ENCODE measurements at places on chromosomes 12 and 14.

- no peak for DNase-seq
Observed at GRCh38 chr14:100552524-100553125, 34.6 kb downstream of the BEGAIN start.

DNA sequence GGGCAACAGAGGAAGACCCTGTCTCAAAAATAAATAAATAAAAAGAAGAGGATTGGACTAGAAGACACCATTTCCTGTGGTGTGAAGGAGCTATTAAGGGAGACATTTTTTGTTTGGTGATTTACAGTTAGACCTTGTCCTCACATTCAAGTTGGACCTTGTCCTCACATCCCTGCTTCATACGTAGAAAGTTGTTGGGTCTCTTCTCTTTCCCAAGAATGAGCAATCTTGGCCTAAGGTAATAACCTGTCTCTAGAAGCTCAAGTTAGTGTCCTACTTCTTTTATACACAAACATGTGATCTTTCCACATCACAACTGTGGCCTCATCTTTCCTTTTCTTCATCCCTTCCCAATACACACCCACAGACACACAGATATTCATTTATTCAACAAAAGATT lies 13.0 kb downstream of the APOLD1 start:
- DNase-seq, result no peak

- DNase-seq, result no peak
Observed at GRCh38 chr14:66624336-66624937, 116.5 kb downstream of the GPHN start.

GRCh38 chr12:67524861-67525616 lies 123.5 kb upstream of the DYRK2 start:
- no peak for DNase-seq

DNA sequence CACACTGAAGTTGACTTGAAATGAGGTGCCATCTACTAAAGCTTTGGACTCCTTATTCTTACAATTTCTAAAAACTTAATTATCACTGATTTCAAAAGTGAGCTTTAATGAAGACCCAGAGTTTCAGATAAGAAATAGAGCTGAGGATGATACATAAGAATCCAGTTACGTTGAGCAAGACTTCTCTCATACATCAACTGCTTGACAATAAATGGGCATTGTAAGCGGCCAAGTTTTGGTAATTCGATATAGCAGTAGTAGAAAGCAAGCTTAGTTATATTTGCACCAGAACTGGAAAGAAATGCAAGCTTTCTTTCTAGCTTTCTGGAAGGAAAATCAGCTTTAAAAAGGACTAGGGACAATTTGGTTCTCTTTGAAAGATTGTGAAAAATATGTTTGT lies 1359.6 kb downstream of the FSCB start:
- DNase-seq, result no peak

- DNase-seq, result no peak
Observed at GRCh38 chr14:55038708-55039107, 11.7 kb downstream of the SOCS4 start.

GRCh38 chr14:69711065-69711464 lies 55.9 kb upstream of the SRSF5 start:
- peak; percentile 68 for DNase-seq

- DNase-seq, result no peak
Observed at GRCh38 chr14:103626146-103626850, 2.7 kb upstream of the KLC1 start.

DNA sequence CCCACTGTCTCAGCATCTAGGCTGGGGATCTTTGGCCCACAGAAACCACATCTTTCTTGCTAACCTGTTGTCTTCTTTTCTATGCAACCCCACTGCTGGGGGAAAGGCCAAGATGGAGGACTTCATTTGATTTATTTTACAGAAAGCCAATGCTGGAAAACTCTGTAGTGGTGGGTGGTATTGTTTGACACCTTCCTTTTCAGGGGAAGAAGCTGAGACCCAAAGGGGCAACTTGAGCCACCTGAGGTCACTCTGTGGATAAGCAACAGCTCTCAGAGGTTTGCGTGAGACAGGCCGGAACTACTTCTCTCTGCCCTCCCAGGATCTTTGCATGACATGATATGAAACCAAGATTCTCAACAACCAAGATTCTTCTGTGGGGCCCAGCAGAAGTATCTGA lies 645.2 kb downstream of the VRK1 start:
- DNase-seq, result no peak

Measured in NCI-H187 (cell line).